ENCODE measurements at places on chromosomes 2 and 18.

DNA sequence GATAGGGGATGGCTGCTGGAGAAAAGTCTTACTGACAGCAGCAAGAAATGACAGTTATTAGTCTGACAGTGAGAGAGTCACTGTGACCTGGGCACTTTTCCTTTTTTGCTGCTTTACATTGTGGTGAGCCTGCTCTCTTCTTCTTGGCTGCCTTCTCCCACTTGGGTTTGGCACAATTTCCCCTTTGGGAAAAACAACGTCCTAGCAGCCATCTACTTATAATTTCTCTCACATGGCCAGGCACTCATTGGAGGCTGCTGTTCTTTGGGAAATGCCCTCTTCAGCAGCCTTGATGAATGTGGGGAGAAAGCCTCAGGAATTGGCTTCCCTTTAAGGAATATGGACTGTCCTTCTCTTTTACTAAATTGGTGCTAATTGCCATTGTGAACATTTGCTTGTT is 60.4 kb upstream of the SLC1A4 start:
- no peak for DNase-seq

- no peak for DNase-seq
Measured at GRCh38 chr2:84925336-84925723, 19.9 kb downstream of the TMSB10 start.

DNA sequence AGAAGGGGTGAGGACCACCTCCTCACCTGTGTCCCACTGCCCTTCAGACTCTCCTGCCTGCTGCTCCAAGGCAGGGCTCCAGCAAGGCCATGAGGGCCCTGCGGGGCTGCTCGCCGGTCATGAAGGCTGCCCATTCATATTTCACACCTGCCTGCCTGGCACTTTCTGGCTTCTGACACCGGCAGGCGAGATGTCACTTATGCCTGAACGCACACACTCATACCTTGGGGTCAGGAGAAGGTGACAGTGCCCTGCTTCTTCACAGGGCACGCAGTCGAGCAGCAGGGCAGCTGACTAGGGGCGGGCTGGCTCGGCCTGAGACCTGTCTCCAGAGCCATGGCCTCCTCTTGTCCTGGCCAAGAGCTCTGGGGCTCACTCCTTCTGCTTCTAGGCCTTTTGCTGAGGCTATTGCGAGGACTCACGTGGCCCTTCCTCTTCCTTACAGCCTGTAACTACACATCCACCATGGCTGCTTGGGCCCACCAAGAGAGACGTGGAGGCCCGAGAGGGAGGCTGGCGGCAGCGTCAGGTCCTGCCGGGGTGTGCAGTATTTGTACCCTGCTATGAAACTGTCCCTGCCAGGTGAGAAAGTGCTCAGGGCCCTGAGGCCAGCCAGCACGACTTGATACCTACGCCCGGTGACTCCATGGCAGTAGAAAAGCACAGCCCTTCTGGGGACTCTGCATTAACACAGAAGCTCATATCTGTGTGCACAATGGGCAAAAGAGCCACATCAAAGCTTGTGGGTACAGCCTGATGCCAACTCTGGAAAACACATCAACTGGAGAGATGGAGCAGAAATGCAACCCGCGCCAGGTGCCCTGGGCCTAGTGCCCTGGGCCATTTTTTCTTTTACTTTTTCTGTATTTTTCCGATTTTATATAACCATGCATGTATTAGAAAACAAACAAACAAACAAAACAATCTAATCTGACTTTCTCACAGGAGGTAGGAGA is 30.6 kb downstream of the HS6ST1 start:
- DNase-seq = no peak

- DNase-seq = no peak
Measured at GRCh38 chr2:147554521-147555107, 290.2 kb upstream of the ACVR2A start.

DNA sequence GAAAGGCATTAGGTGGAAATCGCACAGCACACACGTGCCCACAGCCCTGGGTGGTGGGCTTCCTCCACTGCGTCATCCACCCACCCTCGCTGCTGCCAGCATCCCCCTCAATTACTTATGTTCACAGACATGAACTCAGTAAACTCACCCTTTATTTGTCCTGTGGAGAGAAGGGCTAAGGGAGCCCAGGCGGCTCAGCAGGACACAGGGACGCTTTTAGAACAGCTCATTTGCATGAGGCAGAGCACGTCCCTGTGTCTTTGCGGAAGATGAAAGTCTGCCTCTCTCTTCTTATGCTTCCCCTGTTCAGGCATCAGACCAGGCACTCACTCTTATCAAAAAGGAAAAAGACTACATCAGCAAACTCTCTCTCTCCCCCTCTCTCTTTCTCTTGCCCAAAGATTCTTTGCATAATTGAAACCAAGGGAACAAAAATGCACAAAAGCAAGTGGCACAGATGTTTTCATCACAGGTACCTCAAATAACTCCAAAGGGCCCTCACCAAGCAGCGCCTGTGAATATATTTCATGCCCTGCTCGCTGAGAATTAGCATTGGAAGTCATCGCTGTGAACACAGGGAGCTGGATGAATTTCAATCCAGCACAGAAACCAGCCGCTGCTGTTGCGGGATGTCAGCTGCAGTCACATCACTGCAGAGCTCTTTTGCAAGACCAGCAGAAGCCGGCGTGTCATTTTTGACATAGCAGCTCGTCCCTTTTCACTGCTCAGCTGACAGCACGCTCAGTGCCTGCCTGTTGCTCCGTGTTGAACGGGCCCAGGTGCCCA is 376.3 kb upstream of the MYT1L start:
- no peak for DNase-seq

DNA sequence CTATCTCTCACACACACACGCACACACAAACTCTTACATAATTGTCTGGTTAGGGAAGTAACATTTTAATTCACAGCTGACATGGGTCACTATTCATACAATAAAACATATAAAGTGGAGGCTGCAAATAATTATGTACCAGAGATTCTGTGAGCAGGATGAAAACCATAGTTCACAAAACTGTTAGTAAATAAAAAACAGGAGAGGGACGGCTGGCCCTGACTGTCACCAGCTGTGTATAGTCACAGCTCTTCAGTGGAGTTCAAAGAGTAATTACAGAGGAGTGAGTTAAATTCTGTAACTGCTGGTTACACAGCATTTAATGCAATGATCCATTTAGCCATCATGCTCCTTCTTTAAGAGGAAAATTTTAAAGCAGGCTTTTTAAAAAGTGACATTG is 76.9 kb downstream of the NRXN1 start:
- no peak for DNase-seq

- peak; percentile 6 for DNase-seq
Measured at GRCh38 chr18:43396266-43396665, 119.0 kb upstream of the SYT4 start.

DNA sequence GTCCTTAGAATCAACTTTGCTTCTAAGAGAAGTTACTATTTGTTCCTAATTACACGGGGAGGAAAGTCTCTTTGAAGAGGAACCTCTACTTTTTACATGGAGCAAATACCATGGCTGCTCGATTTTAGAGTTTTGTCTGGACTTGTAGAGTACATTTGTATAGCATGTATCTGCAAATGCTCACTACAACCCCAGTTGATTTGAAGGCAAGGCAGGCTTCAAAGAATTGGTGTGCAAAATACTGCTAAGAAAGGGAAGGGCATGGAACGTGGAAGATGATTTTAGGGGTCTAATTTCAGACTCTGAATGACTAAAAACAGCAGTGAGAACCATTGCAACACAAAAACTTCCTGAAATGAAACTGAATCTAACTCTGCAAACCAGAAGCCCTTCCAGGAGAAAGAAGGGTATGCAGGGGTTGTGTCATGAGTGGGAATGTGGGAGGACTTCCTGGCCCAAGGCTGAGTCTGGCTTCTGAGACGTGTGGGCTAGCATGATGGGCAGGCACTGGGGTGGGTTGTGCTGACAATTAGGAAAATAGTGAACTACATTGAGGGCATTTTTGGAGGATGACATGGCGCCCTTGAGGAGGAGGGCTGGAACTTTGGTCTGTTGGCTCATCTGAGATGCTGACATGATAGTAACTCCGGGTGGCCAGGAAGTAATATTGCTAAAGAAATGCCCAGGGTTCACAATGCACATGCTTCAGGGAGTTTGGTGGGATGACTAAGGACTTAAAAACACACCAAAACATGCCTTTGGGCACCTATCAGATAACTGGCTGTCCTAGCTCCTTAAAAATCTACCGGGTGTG is 18.9 kb upstream of the IL1R2 start:
- no peak for DNase-seq

All from left renal pelvis (tissue), 4 donors.